Stimulated activated CD4-positive, alpha-beta T cell treated with anti-CD3 and anti-CD28 coated beads, TNF-alpha, amount 100 ng/mL, for 48 hours (primary cell): ENCODE measurements at places on chromosomes 13 and 19.

GRCh38 chr19:40974633-40975037 is 16.4 kb upstream of the CYP2B6 start:
- DNase-seq = peak; percentile 71

DNA sequence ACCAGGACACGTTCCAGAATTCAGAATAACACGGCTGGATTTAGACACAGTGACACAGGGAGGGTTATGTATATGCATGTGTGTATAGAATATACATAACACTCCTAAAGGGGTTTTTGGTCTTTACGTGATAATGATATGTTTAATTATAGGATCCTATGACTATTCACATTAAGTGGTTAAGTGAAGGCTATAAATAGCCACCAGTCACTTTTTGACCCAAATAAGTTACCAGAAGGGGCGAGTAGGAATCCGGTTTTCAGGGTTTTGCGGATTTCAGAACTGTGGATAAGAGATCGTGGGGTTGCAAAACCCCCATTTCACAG is 6.9 kb downstream of the ANGPTL6 start:
- no peak for DNase-seq

GRCh38 chr19:42961119-42961518 is 24.1 kb upstream of the PSG7 start:
- DNase-seq = no peak

GRCh38 chr13:52849291-52850071 is 1.0 kb upstream of the PCDH8 start:
- DNase-seq = no peak

DNA sequence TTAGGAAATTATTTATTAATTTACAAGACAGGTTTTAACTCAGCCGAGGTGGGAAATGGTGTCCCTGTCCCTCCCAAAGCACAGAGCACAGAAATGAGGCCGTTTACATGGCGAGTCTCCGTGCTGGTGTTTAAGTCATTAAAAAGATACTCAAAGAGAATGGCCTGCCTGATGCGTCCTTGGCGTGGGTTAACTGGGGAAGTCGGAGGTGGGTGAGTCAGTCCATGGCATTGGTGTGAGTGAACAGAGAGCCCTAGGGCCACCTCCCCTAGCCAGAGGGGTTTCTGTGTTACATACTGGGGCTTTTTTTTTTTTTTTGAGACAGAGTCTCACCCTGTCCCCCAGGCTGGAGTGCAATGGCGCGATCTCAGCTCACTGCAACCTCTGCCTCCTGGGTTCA is 3.9 kb downstream of the FEM1A start:
- no peak for DNase-seq

- no peak for DNase-seq
Observed at GRCh38 chr19:35555301-35556005, 8.0 kb downstream of the ATP4A start.

DNA sequence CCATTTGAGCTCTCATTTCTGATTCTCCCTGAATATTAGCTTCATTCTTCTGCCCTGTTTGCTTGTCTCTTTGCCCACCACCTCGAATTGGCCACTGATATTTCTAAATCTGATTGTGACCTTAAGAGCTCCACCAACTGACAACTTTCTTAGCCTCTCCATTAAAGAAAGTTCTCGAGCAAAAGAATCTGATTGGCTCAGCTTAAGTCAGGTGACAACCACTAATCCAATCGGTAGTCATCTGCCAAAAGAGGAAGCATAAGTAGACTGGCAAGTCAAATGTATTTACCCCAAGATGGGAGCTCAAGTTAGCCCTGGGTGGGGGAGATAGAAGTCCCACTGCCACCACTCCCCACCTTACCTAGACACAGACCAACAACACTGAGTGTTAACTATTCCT is 41.5 kb downstream of the NOTCH3 start:
- no peak for DNase-seq

DNA sequence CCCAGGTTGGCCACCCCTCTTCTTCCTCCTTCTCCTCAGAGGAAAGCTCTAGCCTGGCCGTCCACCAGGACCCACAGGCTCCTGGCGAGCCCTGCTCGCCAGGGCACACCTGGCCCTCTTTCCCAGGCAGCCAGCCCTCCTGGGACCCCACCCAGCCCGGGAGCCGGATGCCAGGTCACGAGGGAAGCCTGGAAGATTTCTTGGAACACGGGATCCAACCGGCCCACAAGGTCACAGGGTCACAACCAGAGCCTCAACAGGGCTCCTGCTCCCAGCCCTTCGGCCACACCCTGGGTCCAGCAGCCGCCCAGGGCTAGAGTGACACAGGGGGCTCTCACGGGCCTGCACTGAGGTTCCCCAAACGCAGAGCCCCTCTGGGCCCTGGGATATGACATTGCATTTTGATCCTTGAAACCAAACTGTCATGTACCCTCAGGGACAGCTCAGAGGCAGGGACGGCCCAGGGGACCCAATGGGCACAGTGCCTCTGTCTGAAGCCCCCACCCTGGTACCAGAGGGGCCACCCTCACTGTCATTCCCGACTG is 5.5 kb downstream of the MKNK2 start:
- DNase-seq = no peak

- peak; percentile 55 for DNase-seq
Observed at GRCh38 chr19:42433503-42434260, 6.5 kb upstream of the LIPE start.

- DNase-seq = no peak
Observed at GRCh38 chr13:107252428-107252827, 684.5 kb upstream of the ARGLU1 start.

DNA sequence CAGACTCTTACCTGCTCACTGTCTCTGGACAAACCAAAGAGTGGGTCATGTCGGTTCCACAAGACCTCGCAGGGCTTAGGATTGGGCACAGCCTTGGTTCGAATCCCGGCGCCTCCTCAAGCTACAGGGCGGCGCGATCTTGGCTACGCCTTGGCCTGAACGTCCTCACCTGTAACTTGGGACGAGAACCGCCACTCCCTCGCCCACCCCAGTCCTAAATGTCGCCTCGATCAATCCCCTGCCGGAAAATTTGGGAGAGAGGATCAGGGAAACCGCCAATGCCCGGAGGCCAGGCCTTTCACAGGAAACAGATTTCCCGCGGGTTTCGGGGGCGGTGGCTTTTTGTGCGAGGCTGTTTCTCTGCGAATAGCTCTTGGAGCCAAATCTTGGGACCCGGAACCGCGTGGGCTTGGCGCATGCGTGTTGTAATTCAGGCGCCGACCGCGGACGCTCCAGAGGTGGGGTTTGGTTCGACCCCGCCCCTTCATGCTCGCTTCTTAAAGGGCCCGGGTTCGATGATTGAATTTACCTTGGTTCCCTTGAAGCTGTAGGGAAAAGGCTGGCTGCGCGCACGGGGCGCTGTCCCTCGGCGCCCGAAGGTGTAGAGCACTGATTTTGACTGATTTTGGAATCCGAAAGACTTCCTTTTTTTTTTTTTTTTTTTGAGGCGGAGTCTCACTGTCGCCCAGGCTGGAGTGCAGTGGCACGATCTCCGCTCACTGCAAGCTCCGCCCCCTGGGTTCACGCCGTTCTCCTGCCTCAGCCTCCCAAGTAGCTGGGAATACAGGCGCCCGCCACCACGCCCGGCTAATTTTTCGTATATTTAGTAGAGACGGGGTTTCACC is at the start of gene NR2C2AP:
NR2C2AP (minus strand) TSS at position 403 of the 845 bp plus-strand sequence; CDS start at position 49, 354 bp downstream.
- DNase-seq = peak; percentile 95

- no peak for DNase-seq
Observed at GRCh38 chr19:55146705-55147273, 2.2 kb downstream of the TNNT1 start.

- no peak for DNase-seq
Observed at GRCh38 chr13:38538422-38538821, 148.5 kb upstream of the FREM2 start.

GRCh38 chr19:34676697-34677385 is at the start of gene SCGB2B2:
TSS of gene SCGB2B2 (minus strand) at chr19:34677159. CDS start at chr19:34594563, 82,596 bp downstream.
- no peak for DNase-seq

DNA sequence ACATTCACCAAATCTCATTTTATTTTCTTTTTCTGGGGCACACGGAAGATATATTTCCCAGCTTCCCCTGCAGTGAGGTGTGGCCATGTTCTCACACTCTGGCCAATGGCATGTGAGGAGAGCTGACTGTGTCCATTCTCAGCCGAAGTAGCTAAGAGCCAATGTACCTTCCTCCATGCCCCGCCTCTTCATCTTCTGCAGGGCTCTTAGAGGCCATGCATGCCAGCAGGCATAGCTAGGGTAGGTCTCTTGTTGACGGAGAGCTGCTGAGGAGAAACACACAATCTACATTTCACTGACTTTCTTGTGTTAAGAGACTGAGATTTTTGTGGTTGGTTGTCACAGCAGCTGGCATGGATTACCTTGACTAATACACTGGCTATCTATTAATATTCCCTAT is 9.8 kb upstream of the MICU2 start:
- no peak for DNase-seq

DNA sequence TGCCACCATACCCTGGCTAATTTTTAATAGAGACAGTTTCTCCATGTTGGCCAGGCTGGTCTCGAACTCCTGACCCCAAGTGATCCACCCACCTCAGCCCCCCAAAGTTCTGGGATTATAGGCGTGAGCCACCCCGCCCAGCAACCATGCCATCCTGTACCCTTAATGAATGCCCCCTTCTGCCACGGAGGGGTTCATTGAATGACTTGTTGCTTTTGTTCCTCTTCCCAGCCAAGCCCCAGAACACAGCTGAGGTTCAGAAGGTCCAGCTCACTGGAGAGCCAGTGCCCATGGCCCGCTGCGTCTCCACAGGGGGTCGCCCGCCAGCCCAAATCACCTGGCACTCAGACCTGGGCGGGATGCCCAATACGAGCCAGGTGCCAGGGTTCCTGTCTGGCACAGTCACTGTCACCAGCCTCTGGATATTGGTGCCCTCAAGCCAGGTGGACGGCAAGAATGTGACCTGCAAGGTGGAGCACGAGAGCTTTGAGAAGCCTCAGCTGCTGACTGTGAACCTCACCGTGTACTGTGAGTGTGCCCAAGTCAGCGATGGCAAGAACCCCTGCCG is 6.0 kb downstream of the PVR start:
- DNase-seq = no peak

DNA sequence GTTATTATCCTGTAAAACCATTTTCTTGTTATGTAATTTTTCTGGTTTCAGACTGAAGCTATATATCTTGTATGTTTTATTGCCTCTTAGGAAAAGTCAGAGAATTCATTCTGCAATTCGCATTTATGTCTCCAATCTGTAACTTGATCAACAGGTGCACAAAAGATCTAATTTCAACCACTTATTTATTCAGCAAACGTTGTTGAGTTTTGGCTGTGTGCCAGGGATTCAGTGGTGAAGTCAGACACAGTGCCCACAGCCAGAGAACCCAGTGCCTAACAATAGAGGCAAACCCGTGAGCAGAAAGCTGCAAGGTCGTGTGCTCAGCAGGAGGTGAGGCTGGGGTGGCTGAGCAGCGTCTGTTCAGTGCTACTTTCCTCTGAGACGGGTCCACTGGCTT is 119.5 kb upstream of the MCF2L start:
- DNase-seq = no peak

GRCh38 chr13:47897411-47898050 is 103.5 kb downstream of the SUCLA2 start:
- no peak for DNase-seq

DNA sequence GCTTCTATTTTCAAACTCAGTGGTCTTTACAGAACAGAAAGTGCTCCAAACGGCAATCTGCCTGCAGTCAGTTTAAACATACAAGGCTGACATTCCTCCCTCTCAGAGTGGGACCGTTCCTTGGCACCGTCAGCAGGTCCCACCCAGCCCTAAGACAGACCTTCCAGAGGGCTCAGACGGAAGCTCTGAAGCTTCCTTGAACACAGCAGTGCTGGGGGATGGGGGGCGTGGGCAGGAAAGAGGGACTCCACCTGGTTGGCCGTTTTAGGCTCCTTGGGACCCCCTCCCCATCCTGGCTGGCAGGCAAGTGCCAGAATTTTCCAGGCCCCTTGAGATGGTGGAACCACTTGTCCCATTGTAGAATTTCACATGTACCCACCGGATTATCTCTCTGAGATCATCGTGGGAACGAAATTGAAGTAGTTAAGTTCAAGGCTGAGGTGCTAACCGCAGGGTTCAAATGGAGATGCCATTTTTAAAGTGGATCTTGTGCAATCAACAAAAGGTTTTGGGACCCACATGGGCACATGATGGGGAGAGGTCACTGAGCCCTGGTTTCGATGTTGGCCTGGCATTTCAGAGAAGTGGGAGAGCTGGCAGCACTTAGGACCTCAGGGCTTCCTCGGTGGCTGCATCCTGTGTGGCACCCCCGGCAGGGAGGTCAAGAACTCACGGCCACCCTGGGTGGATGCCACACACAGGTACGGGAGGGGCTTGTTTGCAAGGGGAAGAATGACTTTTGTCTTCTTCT is 46.2 kb downstream of the KLF2 start:
- DNase-seq = no peak

GRCh38 chr19:36106991-36107390 is 4.0 kb upstream of the OVOL3 start:
- DNase-seq = no peak

GRCh38 chr13:113584870-113585671 is 518 bp downstream of the TFDP1 start:
- no peak for DNase-seq

GRCh38 chr13:38348861-38349389 is 726 bp upstream of the UFM1 start:
- DNase-seq = peak; percentile 14

GRCh38 chr19:53621885-53622740 is 9.7 kb upstream of the DPRX start:
- DNase-seq = no peak

DNA sequence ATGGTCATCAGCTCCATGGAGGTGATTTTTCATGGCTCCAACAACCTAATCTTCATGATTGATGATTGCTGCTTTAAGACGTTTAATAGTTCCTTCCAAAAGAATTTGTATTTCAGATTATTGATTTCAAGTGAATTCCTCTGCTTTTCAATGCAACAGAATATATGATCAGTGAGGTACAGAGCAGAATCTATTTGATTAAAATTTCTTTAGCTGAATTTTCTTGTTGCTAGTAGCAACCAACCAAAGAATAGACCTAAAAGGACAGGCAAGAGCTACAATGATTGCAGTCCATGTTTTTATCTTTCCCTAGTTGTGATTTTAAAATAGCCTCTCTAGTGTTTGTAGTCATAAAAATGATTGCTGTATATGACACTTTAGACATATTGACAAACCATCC is 76.8 kb upstream of the SCEL start:
- DNase-seq = no peak
